ENCODE measurements at places on chromosomes 4 and X. TPM values are rescaled to one million over a fixed set of nuclear protein-coding genes. Genes with fewer than 3 reads are reported as not detected.

PAGE2 gene
- not detected for total RNA-seq

PCSK1N gene
- 177 TPM for total RNA-seq

NHSL2 gene
- total RNA-seq: 0.58 TPM

TMPRSS11D gene
- total RNA-seq: not detected

SH3RF1 gene
- 21.0 TPM for total RNA-seq

ACSL4 gene
- total RNA-seq: 53.1 TPM

COL25A1 gene
- not detected for total RNA-seq

PPBP gene
- not detected for total RNA-seq

EXOC1L gene
- not detected for total RNA-seq

PDS5A gene
- 49.8 TPM for total RNA-seq

BRCC3 gene
- total RNA-seq: 18.0 TPM

Measured in PC-3 (cell line).